ENCODE measurements at places on chromosomes 12 and 14.

DNA sequence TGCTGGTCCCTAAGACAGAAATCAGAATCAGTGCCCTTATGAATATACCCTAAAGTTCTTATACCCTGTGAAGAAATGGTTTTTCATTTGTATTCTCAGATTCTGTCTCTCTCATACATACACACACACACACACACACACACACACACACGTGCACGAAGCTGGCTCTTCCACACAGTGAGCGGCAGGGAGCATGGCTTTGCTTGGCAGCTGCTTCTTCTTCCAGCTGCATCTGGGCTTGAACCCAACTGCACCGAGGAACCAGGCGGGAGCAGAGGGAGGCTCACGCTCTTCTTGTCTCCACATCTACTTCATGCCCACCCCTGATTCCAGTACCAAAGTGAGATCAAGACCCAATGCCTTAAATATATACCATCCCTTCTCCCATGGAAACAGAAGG, 19.4 kb downstream of the GRIN2B start:
- DNase-seq, result peak; percentile 34

DNA sequence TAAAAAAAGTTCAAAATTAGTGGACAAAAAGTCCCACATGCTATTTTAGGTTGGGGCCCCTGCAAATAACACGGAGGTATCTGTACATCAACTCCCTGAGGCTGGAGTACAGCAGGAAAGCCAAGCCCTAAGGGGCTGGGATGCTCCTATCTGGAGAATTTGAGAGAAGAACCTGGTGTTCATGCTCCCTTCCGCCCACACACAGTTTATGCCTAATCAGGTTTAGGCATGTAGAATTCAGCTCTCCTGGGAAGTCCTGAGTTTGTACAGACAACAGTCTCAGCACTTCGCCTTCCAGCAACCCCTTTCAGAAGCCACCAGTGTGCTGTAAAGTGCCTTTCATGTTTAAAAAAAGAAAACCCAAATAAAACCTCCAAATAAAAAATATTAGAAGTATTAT, 237.3 kb upstream of the GRIP1 start:
- DNase-seq, result no peak

GRCh38 chr14:38931969-38932652, 170.9 kb downstream of the SEC23A start:
- DNase-seq, result no peak

GRCh38 chr12:15200641-15201040, 20.6 kb downstream of the RERG start:
- DNase-seq, result no peak

- no peak for DNase-seq
These were observed 358.7 kb upstream of the TMPO start for GRCh38 chr12:98156697-98157096.

- no peak for DNase-seq
These were observed 36.3 kb downstream of the TPCN1 start for GRCh38 chr12:113257564-113257963.

DNA sequence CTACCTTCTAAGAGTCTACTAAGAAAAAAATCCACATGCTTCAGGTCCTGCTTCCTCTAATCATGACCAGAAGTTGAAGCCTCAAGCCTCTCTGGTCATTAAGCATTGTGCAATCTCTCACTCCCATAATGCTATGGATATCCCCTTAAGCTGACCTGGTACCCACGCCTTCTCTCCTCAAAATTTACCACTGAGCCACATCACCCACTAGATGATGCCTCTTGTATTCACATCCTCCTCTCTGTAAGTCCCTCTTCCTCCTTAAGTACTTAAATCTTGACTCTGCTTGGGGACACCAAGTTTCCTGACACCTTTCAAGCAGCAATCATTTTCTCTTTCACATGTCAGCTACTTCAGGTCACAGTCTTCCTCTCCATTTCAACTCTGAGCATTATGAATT, 9.8 kb downstream of the GALNT4 start:
- DNase-seq, result no peak

DNA sequence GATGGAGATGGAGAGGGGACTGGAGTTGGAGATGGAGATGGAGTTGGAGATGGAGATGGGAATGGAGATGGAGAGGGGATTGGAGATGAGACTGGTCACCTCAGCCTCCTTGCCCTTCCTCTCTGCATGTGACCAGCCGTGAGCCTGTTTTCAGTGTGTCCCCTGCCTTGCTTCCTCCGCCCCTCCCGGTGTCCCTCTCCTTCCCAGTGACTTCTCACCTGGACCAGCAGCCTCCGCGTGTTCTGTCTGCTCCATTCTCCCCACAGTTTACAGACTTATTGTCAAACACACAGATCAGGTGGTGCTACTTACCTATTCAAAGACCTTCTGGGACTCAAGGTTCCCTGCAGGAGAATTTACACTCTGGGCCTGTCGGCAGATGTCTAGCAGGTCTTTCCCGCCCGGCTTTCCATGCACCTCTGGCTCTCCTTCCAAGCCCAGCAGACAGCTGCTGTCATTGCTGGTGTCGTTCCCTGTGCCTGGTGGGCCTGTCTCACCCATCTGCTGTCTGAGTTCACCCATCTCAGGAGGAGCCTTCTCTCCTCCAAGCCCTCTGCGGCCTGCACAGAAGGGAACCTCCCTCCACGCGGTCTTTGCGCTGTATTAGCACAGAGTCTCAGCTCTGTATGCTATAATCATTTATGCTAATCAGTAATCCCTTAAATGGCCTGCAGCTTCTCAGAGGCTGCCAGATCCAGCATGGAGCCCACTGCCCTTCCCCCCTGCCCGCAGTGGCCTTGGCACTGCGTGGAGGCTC, 62.1 kb downstream of the ADGRD1 start:
- no peak for DNase-seq

GRCh38 chr12:23221066-23221465, 596.1 kb downstream of the ETNK1 start:
- DNase-seq, result peak; percentile 22

- DNase-seq, result no peak
These were observed 3.0 kb downstream of the GALNT8 start for GRCh38 chr12:4723226-4723625.

- DNase-seq, result no peak
These were observed 70.0 kb downstream of the CHST11 start for GRCh38 chr12:104526751-104527150.

- DNase-seq, result no peak
These were observed 21.5 kb downstream of the RIN3 start for GRCh38 chr14:92534932-92535643.

DNA sequence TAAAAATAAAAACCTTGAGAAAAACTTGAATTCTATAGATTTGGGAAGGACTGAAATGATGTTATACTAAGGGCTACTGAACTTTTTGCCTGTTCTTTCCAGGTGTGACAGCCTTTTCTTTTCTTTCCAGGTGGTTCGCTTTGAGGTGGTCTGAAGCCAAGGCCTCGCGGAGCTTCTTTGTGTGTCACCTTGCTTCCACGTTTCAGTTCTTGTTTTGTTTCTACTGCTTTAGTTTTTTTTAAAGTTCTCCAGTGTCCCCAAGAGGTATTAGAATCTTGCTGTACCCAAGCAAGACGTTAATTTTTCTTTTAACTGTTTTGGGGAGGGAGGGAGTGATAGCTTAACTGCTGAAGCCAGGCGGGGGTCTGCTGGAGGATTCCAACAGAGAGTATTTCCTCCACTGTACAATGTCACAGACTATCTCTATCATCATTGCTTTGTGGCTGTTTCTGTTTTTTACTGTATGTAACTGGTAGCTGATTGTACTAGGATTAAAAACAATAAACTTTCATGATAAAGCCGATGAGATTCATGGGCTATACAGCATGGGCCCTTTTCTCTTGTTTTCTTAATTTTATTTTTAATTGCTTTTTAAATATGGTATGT, 40.2 kb downstream of the PROX2 start:
- DNase-seq, result no peak

- DNase-seq, result no peak
These were observed 253.9 kb downstream of the CACNA1C start for GRCh38 chr12:2306735-2307134.

DNA sequence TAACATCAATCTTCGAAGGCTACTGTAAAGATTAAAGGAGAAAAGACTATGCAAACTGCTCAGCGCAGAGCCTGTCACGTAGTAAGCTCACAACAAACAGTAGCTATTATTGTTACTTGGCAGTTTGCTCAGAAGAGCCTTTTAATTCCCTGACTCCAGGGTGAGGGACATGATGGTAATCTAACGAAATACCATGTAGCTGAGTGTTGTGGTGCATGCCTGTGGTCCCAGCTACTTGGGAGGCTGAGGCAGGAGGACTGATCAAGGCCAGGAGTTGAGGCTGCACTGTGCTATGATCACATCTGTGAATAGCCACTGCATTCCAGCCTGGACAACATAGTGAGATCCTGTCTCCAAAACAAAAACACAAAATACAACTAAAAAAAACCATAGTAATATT, 22.8 kb downstream of the HEBP1 start:
- no peak for DNase-seq

- no peak for DNase-seq
These were observed 47.1 kb downstream of the KIF21A start for GRCh38 chr12:39395866-39396265.

DNA sequence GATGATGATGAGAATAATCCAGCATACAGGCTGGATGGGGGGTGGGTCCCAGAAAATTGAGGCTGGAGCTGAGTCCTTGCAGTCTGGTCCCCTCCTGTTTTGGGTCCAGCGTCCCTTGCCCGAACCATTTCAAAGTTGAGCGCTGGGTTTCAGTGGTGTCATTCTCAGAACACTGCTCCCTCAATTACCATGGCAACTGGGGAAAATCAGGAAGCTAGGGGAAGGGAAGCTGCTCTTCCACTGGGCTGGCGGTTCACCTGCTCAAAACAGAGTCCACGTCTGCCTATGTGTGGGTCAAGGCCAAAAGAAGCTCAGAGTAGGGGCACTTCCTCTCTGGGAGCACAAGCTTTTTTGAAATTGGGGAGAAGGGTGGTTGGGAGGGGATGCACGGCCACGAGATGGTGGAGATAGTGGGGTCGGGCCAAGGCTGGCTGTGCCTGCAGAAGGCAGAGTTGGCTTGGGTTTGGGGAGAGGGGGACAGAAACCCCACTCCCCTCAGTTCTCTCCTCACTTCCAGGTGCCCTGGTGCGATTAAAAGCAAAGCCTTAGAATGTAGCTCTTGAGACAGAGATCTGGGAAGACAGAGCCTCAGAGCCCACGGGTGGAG, 1.7 kb upstream of the NOS1 start:
- DNase-seq, result no peak

- no peak for DNase-seq
These were observed 7.8 kb downstream of the AKT1 start for GRCh38 chr14:104787736-104788135.

GRCh38 chr12:49885663-49886461, 17.8 kb downstream of the FAIM2 start:
- no peak for DNase-seq

GRCh38 chr12:26460361-26460760, 265.0 kb downstream of the SSPN start:
- no peak for DNase-seq

GRCh38 chr12:104680070-104680469, 223.3 kb downstream of the CHST11 start:
- no peak for DNase-seq

DNA sequence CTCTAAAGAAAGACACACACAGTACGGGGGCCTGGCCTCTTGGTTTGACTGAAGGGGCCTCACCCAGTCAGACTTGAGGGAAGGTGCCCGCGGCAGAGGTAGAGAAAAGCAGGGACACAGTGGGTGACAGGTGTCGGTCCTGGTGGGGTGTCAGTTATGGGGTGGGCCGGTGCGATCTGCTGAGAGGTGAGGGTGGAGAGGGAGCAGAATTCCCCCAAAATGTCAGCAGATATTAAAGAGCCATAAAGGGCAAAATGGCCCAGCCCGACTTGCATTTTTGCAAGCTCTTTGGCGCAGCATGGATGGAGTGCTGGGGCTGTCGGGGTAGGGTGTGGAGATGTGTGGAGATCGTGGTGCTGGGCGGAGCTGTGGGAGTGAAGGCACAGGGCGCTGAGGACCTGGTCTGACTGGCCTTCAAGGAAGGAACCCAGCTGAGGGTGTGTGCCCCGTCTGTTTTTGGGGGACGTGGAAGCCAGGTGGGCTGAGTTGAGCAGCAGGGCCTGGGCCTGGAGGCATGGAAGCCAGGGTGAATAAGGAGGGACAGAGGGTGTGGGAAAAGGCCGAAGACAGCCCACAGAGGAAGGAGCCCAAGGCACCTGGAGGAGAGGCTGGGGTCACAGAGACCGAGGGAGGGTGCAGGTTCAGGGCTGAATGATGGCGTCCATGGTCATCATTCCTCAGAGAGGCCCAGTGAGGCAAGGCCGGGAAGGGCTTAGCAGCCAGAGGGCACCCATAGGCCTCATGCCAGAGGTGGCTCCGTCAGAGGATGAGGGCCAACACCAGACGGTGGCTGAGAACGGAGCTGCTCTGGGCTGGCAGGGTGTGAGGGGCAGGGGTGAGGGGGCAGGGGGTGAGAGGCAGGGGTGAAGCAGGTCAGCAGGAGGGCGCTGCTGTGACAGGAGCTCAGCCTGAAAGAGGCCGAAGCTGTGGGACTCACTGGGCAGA, 48.2 kb upstream of the DYNC1H1 start:
- DNase-seq, result no peak

DNA sequence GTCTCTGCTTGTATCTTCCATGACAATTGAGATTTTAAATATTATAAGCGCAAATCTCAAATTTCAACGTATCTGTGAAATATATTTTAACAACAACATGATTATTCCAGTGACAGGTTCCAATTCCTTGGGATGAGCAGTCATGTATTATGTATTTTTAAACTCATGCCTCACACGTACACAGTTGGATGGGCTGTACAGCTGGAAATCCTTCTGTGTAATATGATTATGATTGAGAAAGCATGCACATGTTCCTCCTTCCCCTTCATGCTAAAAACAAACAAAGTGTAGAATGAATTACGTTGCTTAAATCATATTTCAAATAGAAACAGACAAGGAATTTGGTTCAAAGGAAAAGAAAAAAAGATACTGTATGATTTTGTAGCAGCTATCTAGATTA, 428.3 kb downstream of the TMTC2 start:
- DNase-seq, result no peak

- no peak for DNase-seq
These were observed 5.0 kb upstream of the GAPDH start for GRCh38 chr12:6529291-6529737.

GRCh38 chr14:55297611-55298499, 26.6 kb downstream of the FBXO34 start:
- DNase-seq, result no peak

- DNase-seq, result no peak
These were observed 135.9 kb upstream of the NTF3 start for GRCh38 chr12:5295996-5296395.

DNA sequence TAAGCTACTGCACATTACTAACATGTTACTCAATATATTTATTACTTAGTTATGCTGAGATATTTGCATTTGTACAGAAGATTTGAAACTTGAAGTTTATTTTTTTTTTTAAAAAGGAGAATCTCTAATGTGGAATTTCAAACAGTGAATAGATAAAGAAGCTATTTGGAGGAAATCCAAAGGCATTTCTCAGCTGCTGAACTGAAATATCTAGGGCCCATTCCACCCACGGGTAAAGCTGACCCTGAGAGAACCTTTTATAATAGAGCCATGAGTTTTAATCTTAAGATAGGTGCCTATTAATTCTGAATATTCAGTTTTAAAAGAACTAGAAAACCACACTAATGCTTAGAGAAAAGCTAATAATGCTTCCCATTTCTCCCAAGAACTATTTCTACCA, 225.4 kb upstream of the CAND1 start:
- no peak for DNase-seq

- peak; percentile 87 for DNase-seq
These were observed 96.5 kb upstream of the NCOR2 start for GRCh38 chr12:124663771-124664366.

GRCh38 chr12:2575245-2575644, 219.5 kb upstream of the FKBP4 start:
- DNase-seq, result no peak

- DNase-seq, result no peak
These were observed 49.2 kb upstream of the PPP1R12A start for GRCh38 chr12:79983986-79984620.

Measured in head of caudate nucleus (tissue), 42 donors.